ENCODE measurements at places on chromosomes 5 and 9.

GRCh38 chr5:146574713-146575112, 58.7 kb upstream of the GPR151 start:
- no peak for DNase-seq
- no peak overlapping the region for H3K4me3 ChIP-seq
- no peaks in the 10 kb centered on the region for H3K27me3 ChIP-seq
- H3K4me1 ChIP-seq = no peaks in the 10 kb centered on the region

GRCh38 chr9:115042781-115043509, 75.0 kb downstream of the TNC start:
- no peak for DNase-seq
- peaks cover 6% of the 10 kb centered on the region for H3K27me3 ChIP-seq
- H3K36me3 ChIP-seq = no peaks in the 10 kb centered on the region
- H3K4me3 ChIP-seq = no peak overlapping the region
- H3K27ac ChIP-seq = no peak overlapping the region

DNA sequence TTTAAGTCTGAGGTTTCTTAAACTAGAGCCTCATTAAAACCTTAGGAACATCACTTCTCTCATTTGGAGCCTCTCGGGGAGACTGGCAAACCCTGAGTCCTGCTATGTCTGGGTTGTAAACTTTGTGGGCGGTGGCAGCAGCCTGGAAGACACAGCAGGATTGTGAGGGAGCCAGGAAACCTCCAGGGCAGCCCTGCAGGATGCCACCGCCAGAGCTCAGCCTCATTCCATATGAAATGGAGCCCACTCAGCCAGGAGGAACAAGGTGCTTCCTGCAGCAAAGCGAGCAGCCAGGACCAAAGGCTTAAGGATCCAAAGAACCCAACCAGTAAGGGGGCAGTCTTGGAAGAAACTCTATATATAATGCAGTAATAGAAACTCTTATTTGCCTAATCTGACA, 37.9 kb upstream of the IDNK start:
- no peak overlapping the region for H3K4me3 ChIP-seq
- no peak for DNase-seq
- H3K4me1 ChIP-seq = peaks cover 9% of the 10 kb centered on the region
- H3K36me3 ChIP-seq = peaks cover 11% of the 10 kb centered on the region
- no peaks in the 10 kb centered on the region for H3K27me3 ChIP-seq

- no peak overlapping the region for H3K27ac ChIP-seq
- H3K4me1 ChIP-seq = no peaks in the 10 kb centered on the region
These were observed 16.0 kb upstream of the SARDH start for GRCh38 chr9:133754187-133754586.

DNA sequence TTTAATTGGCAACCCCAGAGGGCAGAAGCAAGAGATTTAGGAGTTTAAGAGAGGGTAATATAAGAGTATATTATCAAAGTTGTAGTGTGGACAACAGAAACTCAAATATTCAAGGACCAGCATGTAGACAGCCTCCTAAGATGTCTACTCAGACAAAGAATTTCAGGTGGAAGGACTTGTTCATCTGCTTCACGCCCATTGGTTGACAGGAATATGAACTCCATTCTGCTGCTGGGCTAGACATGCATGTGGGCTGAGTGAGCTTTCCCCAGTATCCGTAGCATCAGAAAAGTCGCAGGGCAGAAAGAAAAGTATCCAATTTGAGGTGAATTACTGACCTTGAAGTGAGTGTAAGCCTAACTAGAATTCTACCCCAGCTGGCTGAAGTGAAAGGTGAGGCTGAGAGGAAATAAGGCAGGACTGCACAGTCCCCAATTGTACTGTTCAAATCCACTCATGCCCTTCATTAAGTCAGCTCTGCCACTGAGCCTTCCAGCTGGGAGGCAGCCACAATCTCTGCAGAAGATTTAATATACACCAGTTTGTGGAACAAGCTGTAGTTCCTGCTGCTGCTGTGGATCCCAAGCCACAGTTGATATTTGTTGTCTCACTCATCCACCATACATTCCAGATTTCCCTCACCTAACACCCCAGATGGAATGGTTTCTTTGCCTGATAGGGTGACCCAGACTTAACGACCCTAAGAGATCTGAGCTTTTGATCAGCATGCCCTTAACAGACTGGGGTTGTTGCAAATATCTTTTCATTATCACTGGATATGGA, 41.2 kb downstream of the PDCD1LG2 start:
- DNase-seq = no peak
- no peak overlapping the region for H3K4me3 ChIP-seq
- H3K27me3 ChIP-seq = no peaks in the 10 kb centered on the region
- H3K36me3 ChIP-seq = no peaks in the 10 kb centered on the region
- H3K27ac ChIP-seq = no peak overlapping the region

- no peaks in the 10 kb centered on the region for H3K36me3 ChIP-seq
- no peak overlapping the region for H3K27ac ChIP-seq
- no peak overlapping the region for H3K4me3 ChIP-seq
- peaks cover 2% of the 10 kb centered on the region for H3K27me3 ChIP-seq
These were observed 29.0 kb upstream of the CCNG1 start for GRCh38 chr5:163408311-163408923.

- H3K36me3 ChIP-seq = no peaks in the 10 kb centered on the region
- no peak overlapping the region for H3K27ac ChIP-seq
- H3K4me3 ChIP-seq = no peak overlapping the region
- no peaks in the 10 kb centered on the region for H3K27me3 ChIP-seq
These were observed 262.6 kb upstream of the MAP3K1 start for GRCh38 chr5:56552612-56553268.

GRCh38 chr5:135537745-135538144, 2.0 kb upstream of the NEUROG1 start:
- H3K4me3 ChIP-seq = no peak overlapping the region
- H3K27me3 ChIP-seq = peaks cover 84% of the 10 kb centered on the region
- H3K27ac ChIP-seq = no peak overlapping the region
- DNase-seq = no peak
- no peaks in the 10 kb centered on the region for H3K36me3 ChIP-seq

DNA sequence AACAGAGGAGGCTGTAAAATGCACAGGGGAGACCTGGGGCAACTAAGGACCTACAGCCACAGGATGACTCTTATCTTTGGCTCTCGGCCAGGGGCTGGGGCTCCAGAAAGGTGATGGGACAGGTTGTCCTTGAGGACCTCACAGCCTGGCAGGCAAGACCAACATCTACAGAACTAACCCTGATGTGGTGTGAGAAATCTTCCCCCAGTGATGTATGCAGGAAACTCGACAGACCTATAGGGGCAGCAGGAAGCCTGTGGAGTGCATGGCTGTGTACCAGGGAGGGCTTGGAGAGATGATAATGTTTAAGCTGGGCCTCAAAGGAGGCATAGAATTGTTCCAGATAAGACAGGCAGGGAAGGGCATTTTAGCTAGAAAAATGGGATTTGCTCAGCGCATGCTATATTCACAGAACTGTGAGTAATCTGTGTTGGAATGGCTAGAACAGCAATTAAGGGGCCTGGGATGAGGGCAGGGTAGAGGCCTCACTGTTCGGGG, 68.5 kb upstream of the SLC25A51 start:
- no peaks in the 10 kb centered on the region for H3K4me1 ChIP-seq
- DNase-seq = no peak
- no peak overlapping the region for H3K4me3 ChIP-seq
- H3K27me3 ChIP-seq = no peaks in the 10 kb centered on the region

DNA sequence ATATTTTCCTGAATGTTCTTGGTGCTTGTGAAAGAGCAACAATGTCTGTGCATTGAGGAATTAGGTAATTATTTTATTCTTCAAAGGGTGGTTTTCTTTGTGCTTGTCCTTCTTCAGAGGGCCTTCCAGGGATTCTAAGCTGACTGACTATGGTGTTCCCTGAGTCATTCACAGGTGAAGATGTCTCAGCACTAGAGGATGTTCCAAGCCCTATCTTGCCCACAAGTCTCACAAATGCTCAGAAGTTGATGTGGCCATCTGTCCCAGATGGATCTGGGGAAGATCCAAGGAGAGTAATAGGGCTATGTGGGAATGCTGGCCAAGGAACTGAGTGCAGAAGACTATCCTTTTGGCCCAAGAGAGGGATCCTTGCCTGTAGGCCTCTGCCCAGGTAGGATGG, 120.9 kb downstream of the ADAMTSL1 start:
- no peaks in the 10 kb centered on the region for H3K4me1 ChIP-seq
- no peak overlapping the region for H3K27ac ChIP-seq
- no peaks in the 10 kb centered on the region for H3K36me3 ChIP-seq
- no peaks in the 10 kb centered on the region for H3K27me3 ChIP-seq
- no peak overlapping the region for H3K4me3 ChIP-seq

- no peaks in the 10 kb centered on the region for H3K4me1 ChIP-seq
- no peak for DNase-seq
- H3K4me3 ChIP-seq = no peak overlapping the region
- no peaks in the 10 kb centered on the region for H3K27me3 ChIP-seq
These were observed 110.2 kb upstream of the MYO10 start for GRCh38 chr5:17046320-17046719.

GRCh38 chr9:126558051-126558665, 55.6 kb upstream of the LMX1B start:
- H3K36me3 ChIP-seq = no peaks in the 10 kb centered on the region
- no peak overlapping the region for H3K27ac ChIP-seq
- peaks cover 28% of the 10 kb centered on the region for H3K27me3 ChIP-seq
- peak; percentile 79 for DNase-seq
- H3K4me1 ChIP-seq = no peaks in the 10 kb centered on the region

- no peaks in the 10 kb centered on the region for H3K27me3 ChIP-seq
- no peak overlapping the region for H3K4me3 ChIP-seq
- peaks cover 13% of the 10 kb centered on the region for H3K4me1 ChIP-seq
- H3K27ac ChIP-seq = no peak overlapping the region
These were observed 68.5 kb upstream of the CACNA1B start for GRCh38 chr9:137809040-137809576.

DNA sequence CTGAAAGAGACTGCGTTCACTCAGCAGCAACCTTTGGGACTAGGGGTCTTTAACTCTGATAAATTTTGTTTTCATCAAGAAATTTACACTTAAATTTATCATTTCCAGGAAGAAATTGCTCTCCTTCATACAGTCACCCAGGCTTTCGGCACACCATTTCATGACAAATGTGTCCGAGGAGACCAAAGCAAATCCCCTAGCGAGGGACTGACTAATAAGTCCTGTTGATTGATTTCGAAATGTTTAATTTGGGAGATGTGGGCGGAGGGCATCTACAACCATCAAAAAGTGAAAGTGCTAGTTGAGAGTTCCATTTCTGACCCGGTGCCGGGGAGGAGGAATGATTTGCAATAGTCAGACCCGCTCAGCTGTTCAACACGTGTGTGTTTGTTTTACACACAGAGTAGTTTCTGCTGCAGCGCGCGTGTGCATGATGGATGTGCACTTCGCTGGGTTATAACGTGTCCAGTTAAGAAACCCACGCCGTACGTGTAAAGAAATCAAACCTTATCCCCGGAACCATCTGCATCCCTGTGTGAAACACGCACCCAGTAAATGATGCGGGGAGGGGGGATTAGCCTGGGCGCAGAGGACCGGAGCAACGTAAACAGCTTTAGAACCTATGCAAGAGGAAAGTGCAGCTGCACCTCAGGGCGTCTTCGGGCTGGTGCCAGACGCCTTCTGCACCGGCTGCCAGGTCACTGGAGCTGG, 845 bp upstream of the NR4A3 start:
- DNase-seq = peak; percentile 77
- peaks cover 49% of the 10 kb centered on the region for H3K4me1 ChIP-seq
- H3K4me3 ChIP-seq = peak overlapping the region; percentile 94
- H3K36me3 ChIP-seq = peaks cover 2% of the 10 kb centered on the region

GRCh38 chr9:116942593-116943061, 255.5 kb downstream of the TRIM32 start:
- H3K4me3 ChIP-seq = no peak overlapping the region
- no peaks in the 10 kb centered on the region for H3K4me1 ChIP-seq
- H3K36me3 ChIP-seq = no peaks in the 10 kb centered on the region
- H3K27me3 ChIP-seq = peaks cover 8% of the 10 kb centered on the region
- no peak for DNase-seq

DNA sequence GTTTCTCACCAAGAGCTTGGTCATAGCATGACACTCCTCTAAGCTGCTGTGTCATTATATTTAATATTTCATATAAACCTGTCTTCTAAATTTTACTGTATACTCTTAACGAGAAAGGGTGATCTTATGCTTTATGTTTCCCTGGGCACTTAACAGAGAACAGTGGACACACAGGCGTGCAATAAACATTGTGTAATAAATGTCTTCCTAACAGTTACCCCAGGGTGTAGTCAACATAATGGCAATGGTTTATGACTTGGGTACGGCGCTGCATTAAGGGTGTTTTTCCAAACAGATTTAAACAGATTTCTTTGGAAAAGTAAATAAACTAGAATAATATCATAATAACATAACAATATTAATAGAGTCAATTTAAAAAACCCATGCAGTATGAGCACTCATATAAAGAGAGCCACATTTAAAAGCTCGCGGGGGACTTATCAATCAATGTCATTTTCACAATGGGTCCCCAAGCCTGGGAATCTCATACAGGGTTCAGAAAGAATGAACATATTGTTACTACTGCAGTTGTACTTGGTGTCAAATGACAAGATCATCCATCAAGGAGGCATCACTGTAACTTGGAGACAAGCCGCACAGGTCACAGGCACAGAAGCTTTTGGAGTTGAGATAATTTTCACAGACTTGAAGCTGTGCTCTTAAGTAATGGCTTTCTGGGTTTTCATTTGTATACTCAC, 376.4 kb downstream of the CTNND2 start:
- no peaks in the 10 kb centered on the region for H3K36me3 ChIP-seq
- H3K27me3 ChIP-seq = no peaks in the 10 kb centered on the region
- H3K4me3 ChIP-seq = no peak overlapping the region
- H3K4me1 ChIP-seq = no peaks in the 10 kb centered on the region
- DNase-seq = no peak
- H3K27ac ChIP-seq = no peak overlapping the region

- H3K27me3 ChIP-seq = no peaks in the 10 kb centered on the region
- H3K4me1 ChIP-seq = peaks cover 4% of the 10 kb centered on the region
- no peaks in the 10 kb centered on the region for H3K36me3 ChIP-seq
- H3K4me3 ChIP-seq = no peak overlapping the region
These were observed 16.4 kb upstream of the OMD start for GRCh38 chr9:92440751-92441046.

- H3K36me3 ChIP-seq = no peaks in the 10 kb centered on the region
- no peak overlapping the region for H3K27ac ChIP-seq
- DNase-seq = no peak
- H3K4me3 ChIP-seq = no peak overlapping the region
- no peaks in the 10 kb centered on the region for H3K4me1 ChIP-seq
These were observed 949.8 kb upstream of the TYRP1 start for GRCh38 chr9:11743356-11743755.

All from activated naive CD4-positive, alpha-beta T cell treated with anti-CD3 and anti-CD28 coated beads for 36 hours (primary cell).